ENCODE measurements at places on chromosomes 2 and 18. TPM values are rescaled to one million over a fixed set of nuclear protein-coding genes. Genes with fewer than 3 reads are reported as not detected.

DNA sequence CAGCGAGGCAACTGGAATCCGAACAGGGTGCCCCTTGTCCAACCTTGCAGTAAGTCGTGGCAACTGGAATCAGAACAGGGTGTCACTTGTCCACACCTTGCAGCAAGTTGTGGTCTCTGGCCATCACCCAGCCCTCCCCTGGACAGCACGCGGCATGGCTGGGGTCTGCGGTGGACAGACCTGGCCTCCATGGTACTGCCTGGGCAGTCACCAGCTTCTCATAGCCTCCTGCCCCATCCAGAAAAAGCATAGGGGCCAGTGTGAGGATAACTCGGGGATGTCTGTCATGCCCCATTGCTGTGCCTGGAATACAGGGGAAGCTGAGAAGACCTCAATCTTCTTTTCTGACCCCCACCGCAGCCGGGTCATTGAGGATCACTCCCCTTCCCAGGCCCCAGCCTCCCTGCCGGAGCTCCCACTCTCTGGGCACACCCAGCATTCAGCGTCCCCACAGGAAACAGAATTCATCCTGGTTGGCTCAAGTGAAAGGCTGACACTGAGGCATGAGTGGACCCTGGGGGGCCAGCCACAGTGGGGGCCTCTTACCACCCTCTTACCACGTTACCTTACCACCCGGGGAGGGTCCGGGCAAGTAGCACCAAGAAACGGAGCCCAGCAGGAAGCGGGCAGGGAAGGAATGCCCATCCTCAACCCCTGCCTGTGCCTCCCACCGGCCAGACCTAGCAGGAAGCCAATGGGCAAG lies 68.0 kb upstream of the RAB6C start:
- DNase-seq, result no peak

DNA sequence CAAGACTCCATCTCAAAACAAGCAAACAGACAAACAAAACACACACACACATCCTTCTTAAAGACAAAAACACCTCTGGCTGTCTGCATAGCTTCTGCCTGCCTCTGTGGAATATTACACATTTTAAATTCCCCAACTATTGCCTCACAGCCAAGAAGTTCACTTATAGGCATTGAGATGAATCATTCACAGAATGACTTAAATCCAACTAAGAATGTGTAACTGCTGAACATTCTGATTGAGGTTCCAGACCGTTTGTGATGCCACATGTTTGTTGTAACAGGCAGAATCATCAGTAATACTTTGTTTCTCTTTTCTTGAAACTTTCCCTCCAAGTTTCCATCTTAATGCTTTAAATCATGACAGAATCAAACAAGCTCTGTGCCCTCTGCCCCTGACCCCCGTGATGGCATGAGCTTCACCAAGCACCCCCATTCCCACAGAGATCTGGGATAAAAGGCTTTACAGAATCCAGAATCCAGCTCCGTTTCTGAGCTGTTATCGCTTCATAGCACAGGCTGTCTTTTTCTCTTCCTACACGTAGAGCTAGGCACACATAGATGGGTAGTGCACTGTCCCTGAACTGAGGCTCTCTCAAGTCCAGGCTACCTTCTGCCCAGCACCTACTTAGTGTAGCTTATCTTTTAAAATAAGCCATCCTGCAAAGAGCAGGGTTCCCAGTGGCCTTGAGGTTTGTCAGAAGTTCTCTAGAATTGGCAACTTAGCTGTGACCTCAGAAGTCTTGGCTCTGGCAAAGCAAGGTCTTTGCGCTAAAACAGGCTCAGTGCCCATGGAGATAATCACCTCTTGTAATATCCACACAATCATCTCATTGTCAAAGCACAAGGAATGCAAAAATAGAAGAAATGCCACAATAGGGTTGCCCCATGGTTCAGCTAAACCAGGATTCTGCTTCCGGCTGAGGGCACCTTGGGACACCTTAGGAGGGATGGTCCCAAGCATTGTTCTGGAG lies 32.9 kb downstream of the EPAS1 start:
- no peak for DNase-seq

DNA sequence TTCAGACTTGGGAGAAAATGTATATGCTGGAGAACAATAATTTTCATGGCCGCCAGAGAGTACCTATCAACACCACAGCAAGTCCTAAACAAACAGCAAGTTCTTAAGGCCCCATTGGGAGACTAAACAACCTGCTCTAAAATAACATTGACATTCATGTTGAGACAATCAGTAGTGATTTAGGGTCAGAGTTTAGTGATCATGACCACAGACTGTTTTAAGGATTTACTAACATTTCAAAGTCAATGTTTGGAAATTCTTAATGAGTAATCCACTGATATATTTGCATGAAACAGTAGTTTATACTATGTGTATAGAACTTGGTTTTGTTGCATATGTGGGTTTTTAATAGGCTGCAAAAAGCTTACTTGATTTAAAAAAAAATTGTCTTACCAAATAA lies 34.7 kb downstream of the RASGRP3 start:
- DNase-seq, result no peak

DNA sequence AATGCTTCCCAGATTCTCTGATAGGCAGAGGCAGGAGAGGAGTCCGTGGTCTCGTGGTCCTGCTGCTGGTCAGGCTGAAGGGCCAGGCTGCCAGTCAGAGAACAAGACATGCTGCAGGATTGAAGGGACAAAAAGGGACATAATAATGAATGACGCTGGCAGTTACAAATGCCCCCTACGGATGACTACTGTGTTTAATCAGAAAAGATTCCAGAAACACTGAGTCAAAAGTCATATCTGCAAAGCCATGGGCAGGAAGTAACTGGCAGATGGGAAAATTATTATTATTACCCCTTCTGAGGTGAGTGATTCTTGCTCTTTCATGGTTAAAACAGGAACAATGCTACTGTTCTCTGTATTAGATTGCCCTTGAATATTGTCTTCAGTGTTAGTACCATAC lies 19.0 kb downstream of the LCT start:
- DNase-seq, result no peak

DNA sequence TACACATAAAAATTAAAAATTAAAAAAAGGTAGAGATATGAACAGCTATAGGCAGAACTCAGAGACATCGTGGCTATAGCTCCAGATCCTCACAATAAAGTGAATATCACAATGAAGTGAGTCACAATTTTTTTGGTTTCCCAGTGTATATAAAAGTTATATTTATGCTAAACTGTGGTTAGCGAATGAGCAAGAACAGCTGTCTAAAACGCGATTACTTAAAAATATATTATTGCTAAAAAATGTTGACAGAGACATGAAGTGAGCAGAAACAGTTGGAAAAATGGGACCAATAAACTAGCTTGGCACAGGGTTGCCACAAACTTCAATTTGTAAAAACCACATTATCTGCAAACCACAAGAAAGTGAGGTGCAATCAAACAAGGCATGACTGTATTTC lies 551.7 kb upstream of the NETO1 start:
- no peak for DNase-seq

The CCBE1 gene
- total RNA-seq, result 3.2 TPM

The TCF23 gene
- 0.08 TPM for total RNA-seq

The TMEM200C gene
- total RNA-seq, result 0.96 TPM

The FAHD2A gene
- 32.4 TPM for total RNA-seq
